Stimulated activated CD8-positive, alpha-beta memory T cell treated with anti-CD3 and anti-CD28 coated beads, Interleukin-7, amount 100 ng/mL, for 48 hours (primary cell): ENCODE measurements at places on chromosomes 4 and X.

DNA sequence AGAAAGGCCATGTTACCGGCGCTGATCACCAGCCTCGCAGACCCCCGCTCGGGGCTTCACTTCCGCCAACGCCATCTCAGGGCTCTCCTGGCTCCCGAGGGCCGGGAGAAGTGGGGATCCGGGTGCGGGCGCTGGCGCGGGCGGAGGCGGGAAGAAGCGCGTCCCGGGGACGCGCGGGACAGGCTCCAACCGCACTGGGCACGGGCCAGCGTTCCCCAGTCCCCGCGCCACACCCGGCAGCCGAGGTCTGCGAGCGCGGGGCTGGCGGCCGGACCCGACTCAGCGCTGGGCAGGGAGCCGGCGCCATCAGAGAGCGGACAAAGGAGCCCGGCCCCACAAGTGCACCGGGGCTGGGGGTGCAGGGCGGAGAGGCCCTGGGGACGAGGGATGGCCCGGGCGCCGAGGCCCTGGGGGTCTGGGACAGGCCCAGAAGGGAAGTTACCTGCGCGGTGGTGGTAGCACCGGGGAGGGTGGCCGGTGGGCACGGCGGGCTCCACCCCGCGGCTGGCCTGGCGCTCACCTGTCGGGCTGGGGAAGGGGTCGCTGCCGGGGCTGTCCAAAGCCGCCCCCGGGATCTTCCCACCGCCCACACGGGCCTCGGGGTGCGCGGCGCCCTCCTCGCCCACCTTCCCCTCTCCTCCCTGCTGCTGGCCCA is 449 bp downstream of the CTPS2 start:
- no peak for DNase-seq

DNA sequence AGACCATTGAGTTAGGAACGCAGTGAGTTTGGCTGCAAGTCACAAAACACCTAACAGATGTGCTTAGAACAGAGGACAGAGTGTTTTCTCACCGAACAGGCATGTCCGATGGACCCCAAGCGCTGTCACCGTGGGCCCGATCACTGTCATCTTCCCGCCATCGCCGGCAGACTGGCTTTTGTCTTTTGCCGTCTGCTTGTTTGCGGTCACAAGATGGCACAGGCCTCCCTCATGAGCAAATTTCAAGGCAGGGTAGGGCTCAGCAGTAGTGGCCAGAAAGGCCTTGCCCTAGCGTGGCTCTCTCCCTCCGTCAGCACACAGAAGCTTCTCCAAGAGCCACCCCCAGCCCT is 21.4 kb upstream of the MRFAP1 start:
- DNase-seq: no peak

- no peak for DNase-seq
Measured at GRCh38 chr4:149404143-149404542, 411.5 kb downstream of the IQCM start.

GRCh38 chrX:72304877-72305276 is 837 bp downstream of the CITED1 start:
- DNase-seq: no peak

GRCh38 chrX:116142976-116143375 is 27.6 kb upstream of the AGTR2 start:
- DNase-seq: no peak

DNA sequence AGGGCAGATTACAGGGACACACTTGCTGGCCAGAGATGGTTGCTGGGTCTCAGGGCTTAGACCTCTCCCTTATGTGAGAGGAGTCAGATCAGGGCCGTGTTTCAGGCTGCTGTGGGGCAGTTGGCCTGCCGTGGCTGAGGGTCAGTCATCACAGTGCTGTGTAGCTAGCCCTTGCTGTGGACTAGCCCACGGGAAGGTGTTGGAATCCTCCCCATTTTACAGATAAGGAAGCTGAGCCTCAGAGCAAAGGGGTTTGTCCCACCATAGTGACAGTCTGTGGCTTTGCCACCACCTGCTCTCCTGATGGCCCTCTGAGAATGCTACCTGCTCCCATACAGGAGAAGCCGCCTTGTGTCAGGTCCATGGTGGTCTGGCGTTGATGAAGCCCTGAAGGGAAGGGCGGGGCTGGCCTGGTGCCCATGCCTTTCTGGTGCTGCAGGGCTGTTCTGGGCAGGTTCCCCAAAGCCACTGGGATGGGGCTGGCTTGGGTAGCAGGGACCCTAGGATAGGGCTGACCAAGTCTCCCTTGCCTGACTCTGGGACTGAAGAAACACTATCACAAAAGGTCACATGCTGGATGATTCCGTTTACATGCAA is 2.4 kb upstream of the FAM53A start:
- no peak for DNase-seq

DNA sequence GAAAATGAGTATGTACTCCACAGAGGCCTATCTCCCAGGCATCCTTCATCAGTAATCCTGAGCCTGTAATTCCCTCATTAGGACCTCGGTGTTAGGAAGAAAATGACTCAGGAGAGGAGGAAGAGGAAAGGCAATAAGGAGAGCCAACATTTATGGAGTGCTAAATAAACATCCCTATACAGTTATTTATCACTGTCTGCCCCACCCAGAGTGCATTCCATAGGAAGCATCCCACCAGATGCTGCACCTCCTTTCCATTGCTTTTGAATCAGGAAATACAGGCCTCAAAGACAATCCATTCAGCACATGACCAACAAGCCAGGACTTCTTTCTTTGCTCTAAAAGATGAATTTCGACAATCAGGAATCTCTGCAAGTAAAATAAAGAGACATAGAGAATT is 47.6 kb downstream of the USP38 start:
- DNase-seq: no peak

DNA sequence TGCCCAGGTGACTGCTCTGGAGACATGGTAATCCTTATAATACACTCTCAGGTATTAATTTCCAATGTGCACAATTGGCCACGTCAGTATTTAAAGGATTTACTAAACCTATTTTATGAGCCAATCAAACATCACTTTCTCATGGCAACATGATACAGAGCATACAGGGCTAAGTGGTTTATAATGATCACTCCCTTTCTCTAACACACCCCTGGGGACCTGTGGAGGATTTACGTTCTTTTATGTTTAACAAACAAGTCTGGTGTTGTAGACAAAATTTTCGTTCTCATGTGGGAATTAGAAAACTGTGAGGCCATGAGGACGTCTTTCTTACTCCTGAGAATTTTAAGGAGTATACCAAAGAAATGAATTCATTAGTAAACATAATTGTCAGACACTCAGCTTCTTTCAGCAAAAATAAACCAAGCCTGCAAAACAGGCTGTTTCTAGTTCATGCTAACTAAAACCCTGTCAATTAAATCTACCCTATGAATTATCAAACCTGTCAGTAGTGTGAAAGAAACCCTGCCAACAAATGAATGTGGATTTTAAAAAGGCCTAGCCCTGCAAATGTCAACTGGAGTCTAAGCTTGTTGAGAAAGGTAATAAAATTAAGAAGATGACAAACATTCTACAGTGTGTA is 155.8 kb downstream of the PDGFC start:
- no peak for DNase-seq

GRCh38 chrX:86002076-86002896 is 45.1 kb downstream of the CHM start:
- no peak for DNase-seq

DNA sequence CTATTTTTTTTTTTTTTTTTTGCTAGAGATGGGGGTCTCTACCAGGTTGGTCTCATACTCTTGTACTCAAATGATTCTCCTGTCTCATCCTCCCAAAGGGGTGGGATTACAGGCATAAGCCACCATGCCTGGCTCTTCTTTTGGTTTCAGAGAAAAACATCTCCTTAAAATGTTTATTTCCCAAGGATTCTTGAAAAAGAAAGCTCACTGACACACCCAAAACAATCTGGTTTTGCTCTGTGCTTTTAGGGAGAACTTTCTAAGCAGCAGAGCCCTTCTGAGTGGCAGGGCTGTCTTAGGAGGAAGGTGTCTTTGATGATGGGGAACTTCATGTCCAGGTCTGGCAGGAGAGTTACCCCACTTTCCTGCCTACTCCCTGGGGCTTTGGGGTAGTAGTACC is 1.2 kb downstream of the SOD3 start:
- DNase-seq: no peak

- DNase-seq: no peak
Measured at GRCh38 chrX:67619253-67619652, 75.4 kb downstream of the AR start.

- no peak for DNase-seq
Measured at GRCh38 chrX:101191217-101191750, 28.3 kb upstream of the DRP2 start.

DNA sequence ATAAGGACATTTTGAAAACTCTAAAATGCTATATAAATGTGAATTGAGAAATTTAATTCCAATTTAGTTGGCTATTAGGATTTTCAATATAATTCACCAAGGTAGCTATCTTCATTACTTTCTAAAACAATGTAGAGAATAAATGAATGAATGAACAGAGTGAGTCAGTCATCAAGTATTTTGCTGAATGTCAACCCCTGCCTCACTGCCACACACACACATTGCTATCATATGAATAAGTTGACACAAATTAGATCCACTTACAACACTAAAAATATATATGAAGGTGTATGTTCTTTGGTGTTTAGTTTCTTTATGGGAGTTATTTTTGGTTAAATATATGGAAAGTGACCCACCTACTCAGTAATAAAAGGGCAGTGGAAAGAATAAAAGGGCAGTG is 141.4 kb upstream of the SMIM10 start:
- no peak for DNase-seq

DNA sequence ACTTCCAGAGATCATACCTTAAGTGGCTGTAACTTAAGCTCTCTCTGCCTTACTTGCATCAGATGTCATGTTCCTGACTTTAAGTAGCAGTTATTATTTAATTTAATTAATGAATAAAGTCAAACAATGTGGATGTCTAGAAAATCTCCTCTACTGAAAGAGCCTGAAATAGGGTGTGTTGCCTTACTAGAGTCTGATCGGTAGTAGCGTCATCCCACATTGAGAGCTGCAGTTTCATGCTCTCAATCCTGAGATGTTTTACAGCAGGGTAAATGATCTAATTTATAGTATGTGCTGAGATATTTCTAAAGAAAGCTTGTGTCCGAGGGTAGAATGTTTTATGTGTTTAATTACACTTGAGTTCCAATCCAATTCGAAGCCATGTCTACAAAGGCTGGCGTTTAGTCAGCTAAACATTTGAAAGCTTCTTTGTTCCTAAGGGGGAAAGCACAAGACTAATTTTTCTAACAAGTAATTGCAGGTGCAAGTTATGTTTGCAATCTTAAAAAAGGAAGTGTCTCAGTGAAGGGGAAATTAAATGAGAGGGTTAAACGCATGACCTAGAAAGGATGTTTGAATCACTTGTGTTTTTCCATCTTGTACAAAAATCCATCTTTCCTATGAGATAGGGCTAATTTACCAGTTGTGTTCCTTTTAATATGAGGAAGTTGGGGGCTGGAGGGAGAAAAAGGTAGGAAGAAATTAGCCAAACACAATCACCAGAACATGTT is 391.0 kb upstream of the MAGEB2 start:
- DNase-seq: no peak

- peak; percentile 48 for DNase-seq
Measured at GRCh38 chr4:170138580-170139194, 48.9 kb upstream of the AADAT start.

DNA sequence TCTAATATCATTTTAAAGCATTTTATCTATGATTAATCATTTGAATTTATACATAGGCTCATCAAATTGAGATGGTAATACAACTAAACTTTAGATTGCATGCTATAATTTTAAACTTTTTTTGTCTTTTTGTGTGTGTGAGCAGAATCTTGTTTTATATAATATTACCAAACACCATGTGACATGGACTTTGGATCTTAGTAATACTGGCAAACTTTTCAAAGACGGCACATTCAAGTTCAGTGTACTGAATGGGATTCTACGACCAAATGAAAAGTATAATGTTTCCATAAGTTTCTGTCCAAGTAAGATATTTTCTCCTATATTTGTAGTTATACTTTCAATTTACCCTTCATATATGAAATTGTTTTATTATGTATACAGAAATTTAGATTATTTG is 116.0 kb downstream of the CFAP47 start:
- DNase-seq: no peak

- no peak for DNase-seq
Measured at GRCh38 chr4:76301068-76301774, 5.3 kb upstream of the STBD1 start.

GRCh38 chrX:136684120-136684519 is 36.2 kb downstream of the CD40LG start:
- no peak for DNase-seq

- no peak for DNase-seq
Measured at GRCh38 chrX:45056428-45057145, 144.1 kb downstream of the DIPK2B start.

DNA sequence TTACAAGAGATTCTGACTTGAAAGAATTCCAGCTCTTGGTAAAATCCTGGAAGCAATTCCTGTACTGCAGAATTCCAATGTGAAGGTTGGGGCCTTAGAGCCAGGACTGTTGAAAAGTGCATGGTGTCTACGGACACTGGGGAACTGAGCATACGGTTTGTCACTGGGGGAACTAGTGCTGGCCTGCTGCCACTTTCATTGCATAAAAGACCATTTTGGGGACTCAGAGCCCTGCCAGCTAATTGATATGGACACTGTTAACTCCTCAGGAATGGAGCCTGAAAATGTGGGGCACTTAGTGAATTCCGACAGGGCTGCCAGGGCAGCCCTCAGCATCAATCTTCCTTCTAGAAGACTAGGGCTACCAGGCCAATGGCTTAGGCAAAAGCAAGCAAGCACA is 55.9 kb downstream of the AMOT start:
- DNase-seq: no peak

DNA sequence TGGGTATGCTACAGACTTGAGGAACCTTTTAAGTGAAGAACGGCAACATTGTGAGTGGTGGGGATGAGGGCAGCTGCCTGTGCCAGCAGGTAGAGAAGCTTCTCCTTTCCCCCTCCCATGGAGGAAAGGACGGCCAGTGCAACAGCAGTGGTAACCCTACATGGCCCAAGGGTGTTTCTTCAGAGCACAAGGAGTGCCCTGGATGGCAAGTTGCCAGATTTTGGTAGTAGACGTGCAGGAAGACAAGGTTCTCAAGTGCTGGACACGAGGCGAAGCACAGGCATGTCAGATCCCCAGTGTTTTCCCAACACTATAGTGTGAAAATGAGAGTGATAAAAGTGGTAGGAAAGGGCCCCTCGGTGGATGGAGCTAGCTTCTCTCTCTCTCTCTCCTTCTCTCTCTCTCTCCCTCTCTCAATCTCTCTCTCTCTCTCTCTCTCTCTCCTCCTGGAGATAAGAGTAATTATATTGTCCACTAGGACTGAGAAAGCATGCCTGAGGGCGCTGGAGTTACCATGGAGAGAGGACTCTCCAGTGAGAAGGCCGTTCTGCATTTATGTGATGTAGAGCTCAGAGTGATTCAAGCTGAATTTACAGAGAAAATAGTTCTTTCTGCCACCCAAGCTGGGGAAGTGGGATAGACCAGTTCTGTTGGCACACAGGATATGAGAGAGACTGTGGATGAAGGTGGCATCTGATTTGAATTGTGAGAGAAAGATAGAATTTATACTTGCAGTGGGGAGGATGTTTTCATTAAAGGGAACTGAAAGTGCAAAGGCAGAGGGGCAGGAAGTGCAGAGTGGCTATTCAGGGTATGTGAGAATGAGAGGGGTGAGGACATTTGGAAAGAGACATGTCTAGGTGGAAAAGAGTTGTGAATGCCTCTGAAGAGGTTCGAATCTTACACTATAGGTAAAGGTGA is 25.7 kb upstream of the TRPC3 start:
- no peak for DNase-seq

GRCh38 chr4:152965611-152966010 is 29.5 kb downstream of the FHDC1 start:
- no peak for DNase-seq

- DNase-seq: peak; percentile 30
Measured at GRCh38 chr4:118086344-118086743, 52.1 kb downstream of the NDST3 start.
